ENCODE measurements at places on chromosomes 3 and 15. TPM values are rescaled to one million over a fixed set of nuclear protein-coding genes. Genes with fewer than 3 reads are reported as not detected.

Gene CASR
- not detected for total RNA-seq

Gene PLIN1
- not detected for total RNA-seq

Gene CD96
- not detected for total RNA-seq

Gene GATA2
- 28.2 TPM for total RNA-seq

Gene ITGA11
- 54.2 TPM for total RNA-seq

Gene TCTA
- total RNA-seq, result 18.4 TPM

Gene DNASE1L3
- 0.78 TPM for total RNA-seq

Gene WNT7A
- total RNA-seq, result 0.24 TPM

Gene LRTM1
- not detected for total RNA-seq

Gene NR2E3
- 0.10 TPM for total RNA-seq

DNA sequence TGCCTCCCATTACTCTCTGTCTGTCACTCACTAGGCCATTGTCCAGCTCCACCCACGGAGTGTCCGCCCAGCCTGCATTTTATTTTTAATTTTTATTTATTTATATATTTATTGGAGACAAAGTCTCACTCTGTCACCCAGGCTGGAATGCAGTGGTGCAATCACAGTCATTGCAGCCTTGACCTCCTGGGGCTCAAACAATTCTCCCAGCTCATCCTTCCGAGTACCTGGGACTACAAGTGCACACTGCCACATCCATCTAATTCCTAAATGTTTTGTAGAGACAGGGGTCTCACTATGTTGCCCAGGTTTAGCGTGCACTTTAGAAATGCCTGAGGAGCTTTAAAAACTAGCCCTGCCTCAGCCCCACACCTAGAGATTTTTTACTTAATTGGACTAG lies 141.5 kb downstream of the LIPC start:
- DNase-seq, result no peak

DNA sequence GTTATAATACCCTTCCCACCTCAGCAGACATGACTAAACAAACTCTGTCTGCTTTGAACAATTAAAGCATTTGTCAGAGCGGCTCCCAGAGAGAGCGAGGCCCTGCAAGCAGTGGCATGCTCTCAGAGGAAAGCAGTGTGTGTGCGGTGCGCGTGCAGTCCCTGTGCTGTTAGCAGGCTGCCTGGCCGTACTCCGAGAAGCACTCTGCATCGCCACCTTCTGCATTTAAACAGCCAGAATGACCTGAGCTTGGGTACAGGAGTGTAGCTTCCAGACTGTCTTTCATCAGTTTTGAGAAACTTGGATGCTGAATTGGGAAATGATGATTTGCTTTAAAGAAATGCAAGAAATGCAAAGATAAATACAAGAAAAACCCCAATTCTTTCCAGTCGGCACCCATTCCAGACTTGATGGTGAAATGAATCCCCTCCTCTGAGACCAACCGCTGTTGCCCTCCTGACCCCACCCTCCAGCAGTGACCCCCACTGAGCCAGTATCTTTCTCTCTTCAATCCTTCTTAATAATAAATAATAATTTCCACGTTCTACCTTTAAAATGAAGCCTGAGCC lies 113.5 kb downstream of the VGLL4 start:
- no peak for DNase-seq

DNA sequence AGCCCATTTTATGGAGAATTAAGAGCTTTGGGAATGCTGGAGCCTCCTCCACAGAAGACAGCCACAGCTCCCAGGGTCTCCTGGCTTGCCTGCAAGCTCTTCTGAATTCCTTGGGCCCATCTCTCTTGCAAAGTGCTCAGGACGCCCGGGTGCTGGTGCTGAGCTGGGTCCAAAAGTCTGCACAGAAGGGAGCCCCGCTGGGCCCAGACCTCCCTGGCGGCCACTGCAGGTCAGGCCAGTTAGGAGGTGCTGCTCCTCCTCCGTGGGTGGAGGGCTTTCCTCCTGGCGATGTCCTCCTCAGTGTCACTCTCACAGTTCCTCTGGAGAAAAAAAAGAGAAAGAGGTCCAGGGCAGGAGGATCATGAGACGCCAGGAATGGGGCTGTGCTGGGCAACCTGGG lies 74.5 kb upstream of the HERC1 start:
- no peak for DNase-seq

DNA sequence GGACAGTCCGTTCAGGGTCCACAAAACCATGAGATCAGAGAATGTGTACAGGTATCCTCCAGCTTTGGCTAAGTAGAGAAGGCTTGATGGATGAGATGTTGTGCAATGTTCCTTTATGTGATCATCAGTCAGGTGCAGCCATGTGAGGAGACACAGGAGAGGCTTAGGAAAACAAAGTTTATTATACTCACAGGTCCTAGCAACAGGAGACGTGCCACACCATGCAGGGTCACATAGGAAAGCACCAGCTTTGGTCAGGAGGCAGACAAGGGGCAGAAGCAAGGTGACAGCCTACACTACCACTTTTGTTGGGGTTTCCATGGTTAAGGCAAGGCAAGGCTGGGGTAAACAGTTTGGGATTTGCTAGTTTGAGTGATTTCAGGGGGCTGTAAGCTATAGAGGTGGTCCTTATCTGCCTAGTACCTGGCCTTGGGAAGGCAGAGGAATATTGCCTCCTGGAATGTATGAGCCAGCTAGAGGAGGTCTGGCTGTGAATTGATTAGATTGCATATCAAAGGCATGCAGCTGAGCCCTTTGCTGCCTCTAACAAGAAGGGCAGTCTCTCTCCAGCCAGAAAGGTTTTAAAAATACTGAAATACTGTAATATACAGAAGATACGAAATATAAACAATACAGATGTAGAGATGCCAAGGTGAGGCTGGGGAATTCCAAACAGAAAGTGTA lies 248.6 kb downstream of the RYR3 start:
- no peak for DNase-seq

DNA sequence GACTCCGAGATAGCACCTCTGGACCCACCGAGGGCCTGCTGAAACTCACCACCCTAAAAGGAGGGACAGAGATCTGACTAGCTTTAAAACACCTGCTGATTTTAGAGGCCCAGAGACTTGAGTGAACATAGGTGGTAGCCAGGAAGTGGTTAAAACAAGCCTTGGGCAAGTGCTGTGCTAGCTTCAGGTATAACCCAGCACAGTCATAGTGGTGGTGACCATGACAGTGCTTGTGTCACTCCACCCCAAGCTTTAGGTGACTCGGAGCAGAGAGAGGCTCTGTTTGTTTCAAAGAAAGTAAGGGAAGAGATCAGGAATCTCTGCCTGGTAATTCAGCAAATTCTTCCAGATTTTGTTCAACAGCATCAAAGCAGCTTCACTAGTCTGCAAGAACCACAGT lies 641.1 kb upstream of the BCHE start:
- DNase-seq, result no peak

DNA sequence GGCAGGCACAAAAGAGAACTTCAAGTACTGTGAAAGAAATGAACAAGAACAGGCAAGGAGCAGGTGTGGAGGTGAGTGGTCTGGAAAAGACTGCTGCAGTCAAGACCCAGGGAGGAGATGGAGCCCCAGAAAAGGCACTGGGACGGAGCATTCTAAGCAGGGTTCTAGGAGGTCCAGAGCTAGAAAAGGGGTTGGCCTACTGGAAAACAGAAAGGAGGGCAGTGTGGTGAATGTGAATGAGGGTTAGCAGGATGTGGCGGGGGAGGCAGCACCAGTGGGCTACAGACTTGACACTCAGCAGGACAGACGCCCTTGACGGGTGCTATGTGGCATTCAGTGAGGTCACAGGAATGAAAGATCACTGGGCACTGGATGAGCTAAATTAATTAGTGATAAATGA lies 75.7 kb downstream of the SENP2 start:
- no peak for DNase-seq

DNA sequence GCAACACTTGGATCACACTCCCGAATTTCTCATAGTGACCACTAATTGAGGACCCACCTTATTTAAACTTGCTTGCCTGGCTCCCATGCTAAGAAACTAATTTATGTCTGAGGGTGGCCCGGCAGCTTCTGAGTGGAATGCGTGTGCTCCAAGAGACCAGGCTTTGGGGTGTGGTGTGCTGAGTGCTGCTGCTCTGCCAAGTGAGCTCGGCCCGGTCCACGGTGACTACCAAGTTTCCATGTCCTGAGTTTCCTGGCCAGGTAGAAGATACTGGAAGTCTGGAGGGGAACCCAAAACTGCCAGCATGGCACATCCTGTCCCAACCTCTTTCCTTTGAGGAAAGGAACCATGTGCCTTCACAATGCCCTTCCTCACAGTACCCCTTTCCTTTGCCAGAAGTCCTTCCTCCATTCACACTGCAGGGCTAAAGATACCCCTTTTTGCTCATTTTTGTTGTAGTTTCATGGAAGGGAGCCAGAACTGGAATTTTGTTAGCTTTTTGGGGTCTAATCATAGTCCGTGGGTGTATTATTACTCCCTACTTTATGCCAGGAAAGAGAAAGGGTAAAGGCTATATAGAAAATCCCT lies 59.1 kb upstream of the ACAD9 start:
- DNase-seq, result no peak

DNA sequence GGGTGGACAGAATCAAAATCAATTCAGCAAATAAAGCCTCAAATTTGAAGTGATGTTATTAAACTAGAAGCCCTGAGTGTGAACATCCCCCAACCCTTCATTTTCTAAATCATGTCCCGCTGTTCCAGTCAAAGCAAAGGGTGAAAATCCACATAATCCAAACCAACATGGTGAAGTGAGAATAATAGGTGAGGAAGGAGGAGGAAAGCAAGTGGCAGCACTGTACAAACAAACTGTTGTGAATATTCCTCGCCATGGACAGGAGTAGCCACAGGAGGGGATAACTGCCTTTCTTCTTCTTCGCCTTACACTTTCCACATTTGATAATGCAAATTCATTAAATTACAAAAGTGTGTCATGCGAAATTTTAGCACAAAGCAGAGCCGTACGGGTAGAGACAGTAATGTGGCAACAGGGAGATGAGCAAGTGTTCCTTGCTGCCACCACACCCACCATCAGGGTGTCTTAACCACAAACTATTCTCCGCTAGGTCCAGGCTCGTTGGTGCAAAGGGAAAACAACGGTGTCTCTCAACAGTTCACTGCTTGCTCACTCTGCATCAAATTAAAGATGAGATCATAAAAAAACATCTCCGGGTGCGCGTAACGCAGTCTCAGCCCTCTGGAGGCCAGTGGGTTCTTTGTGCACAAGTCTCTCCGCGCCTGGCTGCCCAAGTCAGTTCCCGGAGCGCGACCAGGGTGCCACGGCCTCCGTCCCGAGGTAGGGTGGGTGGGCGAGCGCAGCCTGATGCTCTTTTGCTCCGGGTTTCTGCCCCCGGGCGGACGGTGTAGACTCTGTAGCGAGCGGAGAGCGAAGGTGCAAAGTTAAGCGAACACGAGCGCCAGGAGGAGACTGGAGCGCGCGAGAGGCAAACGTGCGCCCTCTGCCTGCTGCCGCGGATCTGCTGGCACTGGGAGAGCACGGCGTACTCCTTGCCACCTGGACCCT lies 6.7 kb downstream of the EPHA3 start:
- DNase-seq, result no peak

DNA sequence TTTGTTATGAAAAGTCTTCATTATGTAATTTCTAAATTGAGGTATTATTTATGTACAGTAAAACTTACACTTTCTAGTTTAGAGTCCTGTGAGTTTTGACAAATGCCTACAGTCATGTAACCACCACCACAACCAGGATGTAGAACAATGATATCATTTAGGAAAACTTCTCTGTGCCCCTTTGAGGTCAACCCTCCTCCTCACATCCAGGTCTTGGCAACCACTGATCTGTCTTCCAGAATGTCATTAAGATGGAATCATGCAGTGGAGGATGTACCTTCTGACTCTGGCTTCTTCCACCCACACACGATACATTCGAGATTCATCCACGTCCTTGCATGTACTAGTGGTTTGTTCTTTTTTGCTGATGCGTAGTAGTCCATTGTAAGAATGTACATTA lies 23.2 kb downstream of the MINAR1 start:
- no peak for DNase-seq

DNA sequence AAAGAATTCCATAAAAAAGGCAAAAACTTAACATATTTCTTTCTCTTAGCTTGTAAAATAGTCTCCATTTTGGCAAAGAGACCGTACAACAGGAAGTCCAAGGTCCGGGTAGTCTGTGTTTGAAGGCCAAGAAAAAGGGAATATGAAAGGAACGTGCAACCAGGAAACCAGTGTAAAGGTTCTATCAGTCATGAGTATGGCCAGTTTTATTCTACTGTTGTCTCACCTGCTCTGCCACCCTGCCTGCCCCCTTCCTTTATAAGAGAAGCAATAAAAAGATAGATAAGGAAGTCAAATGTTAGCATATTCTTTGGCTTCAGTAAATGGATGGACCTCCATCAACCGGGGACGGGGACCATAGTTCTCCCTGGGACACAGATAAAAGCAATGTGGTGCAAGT lies 370.6 kb upstream of the ROBO2 start:
- no peak for DNase-seq

All from glomerular endothelial cell (primary cell).